ENCODE measurements at places on chromosomes 4 and X.
A peak's percentile ranks its signal among the peaks of the same experiment; 100 is the strongest.

- DNase-seq = no peak
These were observed 70.4 kb downstream of the SHROOM2 start for GRCh38 chrX:9856588-9856987.

- DNase-seq = no peak
These were observed 213.1 kb upstream of the BOD1L1 start for GRCh38 chr4:13840502-13841190.

- peak; percentile 9 for DNase-seq
These were observed 95.6 kb downstream of the MAPK10 start for GRCh38 chr4:86264241-86264640.

- DNase-seq = peak; percentile 51
These were observed 219.0 kb upstream of the PSAPL1 start for GRCh38 chr4:7653510-7654369.

- DNase-seq = no peak
These were observed 8.3 kb downstream of the EFNB1 start for GRCh38 chrX:68837119-68837518.

DNA sequence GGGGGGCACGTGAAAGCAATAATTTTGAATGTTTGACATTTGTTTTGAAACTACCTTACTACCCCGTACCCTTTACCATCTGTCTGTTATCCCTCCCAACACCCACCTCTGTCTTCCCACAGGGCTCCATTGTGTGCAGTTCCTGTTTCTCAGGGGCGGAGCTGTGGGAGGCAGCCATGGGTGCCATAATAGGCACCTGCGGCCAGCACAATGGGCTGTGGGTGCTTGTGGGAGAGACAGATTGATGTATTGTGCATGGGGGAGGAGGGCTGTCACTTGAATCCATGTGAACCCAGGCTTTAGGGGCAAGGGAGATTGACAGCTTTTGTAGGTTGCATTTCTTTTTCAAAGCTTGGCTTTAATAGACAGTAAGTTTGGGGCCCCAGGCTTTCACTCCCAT lies 122.6 kb upstream of the CXorf66 start:
- DNase-seq = no peak

GRCh38 chr4:112702892-112703291 lies 65.9 kb downstream of the LARP7 start:
- no peak for DNase-seq

GRCh38 chr4:116702949-116703348 lies 382.4 kb downstream of the TRAM1L1 start:
- no peak for DNase-seq

DNA sequence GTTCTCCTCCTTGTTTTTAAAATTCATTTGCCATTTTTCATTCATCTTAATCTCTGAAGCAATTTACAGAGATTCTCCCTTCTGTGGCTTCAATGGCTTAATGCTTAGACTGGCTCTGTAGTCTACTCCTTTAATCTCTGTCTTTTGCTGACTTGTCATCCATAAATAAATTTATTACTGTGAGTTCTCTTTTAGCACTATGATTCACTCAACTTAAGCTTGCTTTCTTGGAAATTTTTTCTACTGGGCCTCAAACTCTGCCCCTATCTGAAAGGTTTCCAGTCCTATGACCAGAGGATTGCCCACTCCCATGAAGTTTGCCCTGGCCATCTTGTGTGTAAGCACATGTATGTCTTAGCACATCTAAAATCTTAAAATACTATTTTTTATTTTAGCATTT lies 251.1 kb downstream of the DCLK2 start:
- no peak for DNase-seq

Data from cardiac muscle cell (in vitro differentiated cells and primary cell).